ENCODE measurements at places on chromosomes 3 and 15. TPM values are rescaled to one million over a fixed set of nuclear protein-coding genes. Genes with fewer than 3 reads are reported as not detected.
A peak's percentile ranks its signal among the peaks of the same experiment; 100 is the strongest.

DNA sequence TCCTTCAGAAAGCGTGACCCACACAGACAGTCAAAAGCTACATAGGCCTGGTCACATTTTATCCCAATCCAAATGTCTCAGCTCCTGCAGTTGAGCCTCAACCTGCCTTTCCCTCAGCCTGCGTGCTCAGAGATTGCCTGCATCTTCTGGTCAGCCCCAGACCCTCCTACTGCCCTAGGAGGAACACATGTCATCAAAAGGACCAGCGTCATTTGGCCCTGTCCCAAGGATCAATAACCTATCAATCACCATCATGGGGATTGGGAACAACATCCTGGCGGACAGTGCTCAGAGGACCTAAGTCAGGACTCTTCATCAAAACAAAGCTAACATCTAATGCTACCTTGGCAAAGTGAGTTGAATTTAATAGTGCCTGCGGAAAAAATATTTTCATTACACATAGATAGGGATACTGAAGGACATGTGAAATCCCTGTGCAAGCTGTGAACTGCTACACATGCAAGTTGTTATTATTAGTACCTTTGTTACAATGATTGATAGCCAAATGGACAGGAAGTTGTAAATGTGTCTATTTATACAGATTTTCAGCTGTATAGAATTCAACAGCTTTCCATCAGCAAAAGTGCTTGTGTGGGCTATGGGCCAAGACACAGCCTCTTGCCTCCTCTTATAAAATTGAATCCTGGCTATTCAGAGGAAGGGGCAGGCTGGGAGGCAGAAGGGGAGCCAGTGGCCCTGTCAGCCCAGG lies 47.7 kb downstream of the UMPS start:
- no peak for DNase-seq

- DNase-seq = no peak
These were observed 12.2 kb downstream of the CPB1 start for GRCh38 chr3:148839805-148840204.

DNA sequence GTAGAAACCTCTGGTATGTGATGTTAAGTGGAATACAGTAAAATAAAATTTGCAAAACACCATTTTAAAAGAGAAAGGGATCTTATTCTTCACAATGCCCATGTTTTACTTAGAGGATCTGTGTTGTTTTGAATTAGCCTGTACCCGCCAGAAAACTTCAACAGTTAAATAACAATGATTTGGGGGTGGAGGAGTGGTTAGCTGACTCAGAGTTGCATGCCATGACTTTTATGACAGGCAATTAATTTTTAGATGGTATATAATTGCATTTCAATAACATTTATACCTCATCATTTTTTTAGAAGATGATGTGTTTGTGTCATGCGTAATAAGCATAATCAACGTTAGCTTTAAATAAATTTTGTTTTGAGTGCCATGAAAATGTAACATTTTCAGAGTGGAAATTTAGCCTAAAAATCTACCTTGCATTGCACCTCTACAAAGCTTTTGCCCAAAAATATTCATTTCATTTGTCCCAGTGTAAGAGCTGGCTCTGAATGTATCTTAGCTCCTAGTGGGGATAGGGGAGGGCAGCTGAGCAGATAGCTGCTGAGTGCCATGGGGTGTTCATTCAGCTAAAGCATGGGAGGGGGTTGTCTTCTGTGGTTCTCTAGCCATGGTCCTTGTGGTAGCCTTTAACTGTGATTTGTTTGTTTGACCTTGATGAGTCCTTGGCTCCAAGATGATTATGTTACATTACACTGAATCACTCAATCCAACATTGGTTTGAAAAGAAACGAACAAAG lies 379.8 kb downstream of the LPP start:
- no peak for DNase-seq

DNA sequence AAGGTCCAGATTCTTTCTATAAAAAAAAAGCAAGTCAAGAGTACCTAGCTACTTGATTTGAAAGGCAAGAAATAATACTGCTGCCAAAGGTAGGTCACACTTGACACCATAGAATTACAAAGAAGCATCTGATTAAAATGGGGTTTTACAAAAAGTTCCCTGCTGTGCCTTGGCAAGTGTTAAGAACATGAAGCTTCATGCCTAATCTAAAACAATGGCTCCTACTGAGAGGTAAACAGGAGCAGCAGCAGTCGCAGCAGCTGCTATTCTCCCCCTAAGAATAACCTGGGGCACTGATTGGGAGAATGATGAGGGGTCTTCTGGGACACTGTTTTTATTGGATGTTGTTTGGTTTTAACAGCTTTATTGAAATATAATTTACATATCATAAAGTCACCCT lies 14.1 kb downstream of the UBP1 start:
- no peak for DNase-seq

- peak; percentile 40 for DNase-seq
These were observed at the start of gene STAC for GRCh38 chr3:36380221-36381031. Gene STAC, plus strand, starts transcription at chr3:36380504. Its CDS starts 140 bp downstream, at chr3:36380644.

DNA sequence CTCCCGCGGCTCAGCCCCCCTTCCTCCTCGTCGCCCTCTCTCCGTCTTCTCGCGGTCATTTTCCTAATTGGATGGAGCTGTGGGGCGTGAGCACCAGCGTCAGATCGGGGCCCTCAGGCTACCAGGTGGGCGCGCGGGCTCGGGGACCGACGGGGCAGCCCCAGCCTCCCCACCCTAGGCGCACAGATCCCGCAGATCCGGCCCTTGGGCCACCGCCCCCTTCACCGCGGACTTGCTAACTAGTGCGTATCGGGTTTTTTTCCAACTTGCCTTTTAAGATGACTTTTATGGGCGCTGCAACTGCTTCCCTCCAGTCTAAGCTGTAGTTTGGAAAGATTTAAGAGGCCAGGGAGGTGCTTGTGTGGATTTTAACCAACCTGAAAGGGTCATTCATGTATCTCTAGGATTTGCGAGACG lies 1.3 kb downstream of the ZNF710 start:
- DNase-seq = peak; percentile 67

GRCh38 chr15:63192619-63193206 lies 3.3 kb downstream of the RAB8B start:
- no peak for DNase-seq

The TLR9 gene
- 0.32 TPM for total RNA-seq
